ENCODE measurements at places on chromosomes 6 and 20.

GRCh38 chr20:32652739-32653526 is 20.8 kb downstream of the C20orf203 start:
- peak; percentile 54 for DNase-seq

GRCh38 chr6:98946879-98947410 is 801 bp downstream of the FBXL4 start:
- no peak for DNase-seq

GRCh38 chr6:155041741-155042279 is 46.7 kb downstream of the TIAM2 start:
- no peak for DNase-seq

- DNase-seq: peak; percentile 67
Measured at GRCh38 chr6:166906376-166907044, 49.8 kb downstream of the RNASET2 start.

- DNase-seq: no peak
Measured at GRCh38 chr6:107290491-107290890, 168.9 kb downstream of the PDSS2 start.

DNA sequence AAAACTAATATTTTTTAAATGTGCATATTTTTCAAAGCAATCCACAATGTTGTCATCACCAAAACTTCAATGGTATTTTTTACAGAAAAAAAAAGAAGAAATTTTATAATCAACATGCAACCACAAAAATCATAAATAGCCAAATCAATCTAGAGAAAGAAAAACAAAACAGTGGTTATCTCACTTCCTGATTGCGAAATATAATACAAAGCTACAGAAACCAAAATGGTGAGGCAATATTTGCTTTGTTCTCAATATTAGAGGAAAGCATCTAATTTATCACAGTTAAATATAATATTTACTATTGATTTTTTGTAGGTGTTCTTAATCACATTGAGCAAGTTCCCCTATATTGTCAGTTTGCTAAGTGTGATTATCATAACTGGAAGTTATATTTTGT is 720.7 kb upstream of the ADGRB3 start:
- DNase-seq: no peak

GRCh38 chr6:25050356-25050755 is 114.6 kb upstream of the RIPOR2 start:
- DNase-seq: no peak

GRCh38 chr6:44166591-44167184 is 8.1 kb downstream of the CAPN11 start:
- DNase-seq: no peak

GRCh38 chr20:38172408-38172807 is 7.3 kb upstream of the TGM2 start:
- no peak for DNase-seq

DNA sequence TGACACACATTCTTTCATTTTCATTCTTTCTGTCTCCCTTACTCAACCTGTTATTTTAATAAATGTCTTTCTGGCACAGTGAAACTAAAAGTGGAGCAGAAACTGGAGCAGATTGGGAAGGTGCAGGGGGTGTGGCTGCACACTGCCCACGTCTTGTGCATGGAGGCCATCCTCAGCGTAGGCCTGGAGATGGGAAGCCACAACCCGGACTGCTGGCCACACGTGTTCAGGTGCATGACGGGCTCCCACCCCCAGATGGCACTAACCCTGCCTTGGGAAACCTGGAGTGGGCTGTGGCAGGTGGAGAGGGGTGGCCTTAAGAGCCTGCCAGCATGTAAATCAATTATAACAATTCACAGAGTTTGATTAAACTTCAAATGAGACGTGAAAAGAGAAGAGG is 71.4 kb upstream of the PBOV1 start:
- no peak for DNase-seq

GRCh38 chr6:92510137-92510536 is 909.2 kb downstream of the EPHA7 start:
- no peak for DNase-seq

DNA sequence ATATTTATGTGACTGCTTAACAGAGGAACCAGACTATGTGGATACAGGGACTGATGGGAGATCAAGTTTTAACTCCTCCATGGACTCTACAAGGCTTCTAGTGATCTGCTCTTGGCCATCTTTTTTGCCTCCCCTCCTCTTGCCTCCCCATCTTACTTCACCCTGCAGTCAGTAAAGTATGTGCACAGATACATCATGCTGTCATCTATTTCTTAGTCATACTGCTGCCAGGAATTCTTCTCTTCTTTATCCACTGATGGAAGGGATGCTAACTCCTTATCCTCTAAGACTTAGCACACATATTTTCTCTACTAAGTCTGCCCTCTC is 27.6 kb upstream of the FAM83C start:
- no peak for DNase-seq

DNA sequence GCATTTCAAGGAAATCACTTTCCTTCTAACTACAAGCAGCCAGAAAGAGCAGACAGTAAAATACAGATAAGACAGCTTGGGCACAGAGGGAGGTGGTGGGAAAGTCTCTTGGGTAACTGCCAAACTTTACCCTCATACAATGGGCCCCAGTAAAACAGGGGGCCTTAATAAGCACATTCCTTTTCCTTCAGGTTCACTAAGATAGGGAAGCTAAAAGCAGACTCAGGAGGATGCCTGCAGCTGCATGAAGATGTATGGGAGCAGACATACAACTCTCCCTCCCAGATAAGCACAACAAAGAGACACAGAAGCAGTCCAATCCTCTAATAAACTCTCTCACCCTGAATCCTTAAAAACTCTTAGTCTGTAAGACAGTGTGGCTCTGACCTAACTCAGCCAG is 49.0 kb downstream of the SIM1 start:
- no peak for DNase-seq

GRCh38 chr6:144595266-144595665 is 310.1 kb downstream of the UTRN start:
- no peak for DNase-seq

- no peak for DNase-seq
Measured at GRCh38 chr6:120473804-120474203, 860.5 kb downstream of the TBC1D32 start.

GRCh38 chr6:42929821-42930360 is 611 bp downstream of the CNPY3 start:
- DNase-seq: no peak

GRCh38 chr6:30613251-30614043 is 3.6 kb downstream of the PPP1R10 start:
- DNase-seq: no peak

DNA sequence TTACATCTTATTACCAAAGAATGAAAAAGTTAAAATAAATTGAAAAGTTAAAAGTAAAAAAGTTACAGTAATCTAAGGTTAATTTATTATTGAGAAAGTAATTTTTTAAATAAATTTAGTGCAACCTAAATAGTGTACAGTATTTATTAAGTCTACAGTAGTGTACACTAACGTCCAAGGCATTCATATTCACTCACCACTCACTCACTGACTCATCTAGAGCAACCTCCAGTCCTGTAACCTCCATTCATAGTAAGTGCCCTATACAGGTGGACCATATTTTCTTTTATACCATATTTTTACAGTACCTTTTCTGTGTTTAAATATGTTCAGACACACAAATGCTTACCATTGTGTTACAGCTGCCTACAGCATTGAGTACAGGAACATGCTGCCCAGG is 624.7 kb upstream of the NOX3 start:
- DNase-seq: no peak

DNA sequence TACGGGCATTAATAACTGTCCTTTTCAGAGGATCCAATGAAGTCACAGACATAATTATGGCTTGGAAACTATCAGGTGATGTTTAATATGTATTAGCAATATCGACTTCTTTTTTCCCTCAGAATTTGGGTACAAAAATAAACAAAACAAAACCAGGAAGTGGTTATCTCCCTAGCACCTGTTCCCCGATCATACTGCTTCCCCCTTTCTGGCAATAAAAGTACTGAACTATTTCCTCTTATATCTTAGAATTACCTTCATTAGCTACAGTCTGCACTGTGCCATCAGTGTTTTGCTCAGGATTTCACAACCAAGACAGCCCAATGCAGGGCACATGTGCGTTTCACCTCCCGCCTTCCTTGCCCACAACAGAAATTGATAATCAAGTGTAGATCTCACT is 216.9 kb upstream of the BTBD3 start:
- DNase-seq: no peak

DNA sequence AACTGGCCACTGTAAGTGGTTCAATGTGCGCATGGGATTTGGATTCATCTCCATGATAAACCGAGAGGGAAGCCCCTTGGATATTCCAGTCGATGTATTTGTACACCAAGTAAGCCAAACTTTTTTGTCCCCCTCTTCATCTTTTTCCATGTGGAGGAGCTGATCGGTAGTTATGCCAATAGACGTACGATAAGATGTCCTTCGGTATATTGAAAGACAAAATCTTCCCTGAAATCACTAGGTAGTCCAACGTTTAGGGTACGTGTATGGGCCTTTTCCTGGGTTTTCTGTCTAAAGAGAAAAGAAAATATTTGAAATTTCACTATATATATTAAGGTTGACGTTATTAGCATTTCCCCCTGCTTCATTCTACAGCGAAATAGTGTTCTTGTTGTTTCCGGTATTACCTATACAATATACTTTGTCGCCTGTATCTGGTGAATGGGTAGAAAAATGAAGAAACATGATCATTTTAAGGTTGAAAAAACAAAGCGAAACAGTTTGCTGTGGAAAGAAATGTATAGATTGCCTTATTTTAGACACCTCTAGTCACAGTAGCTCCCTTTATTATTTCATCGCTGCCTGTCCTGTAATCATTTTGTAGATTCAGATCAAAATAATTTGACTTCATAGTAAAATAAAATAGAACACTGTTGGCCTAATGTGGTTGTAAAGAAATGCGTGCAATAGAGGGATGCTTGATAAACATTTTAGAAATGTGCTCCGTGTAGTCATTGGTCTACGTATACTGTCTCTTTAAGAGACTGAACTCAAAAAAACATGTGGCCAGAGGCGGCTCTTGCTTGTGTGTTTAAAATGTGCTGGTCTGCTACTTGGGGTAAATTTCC is 1.5 kb downstream of the LIN28B start:
- no peak for DNase-seq

DNA sequence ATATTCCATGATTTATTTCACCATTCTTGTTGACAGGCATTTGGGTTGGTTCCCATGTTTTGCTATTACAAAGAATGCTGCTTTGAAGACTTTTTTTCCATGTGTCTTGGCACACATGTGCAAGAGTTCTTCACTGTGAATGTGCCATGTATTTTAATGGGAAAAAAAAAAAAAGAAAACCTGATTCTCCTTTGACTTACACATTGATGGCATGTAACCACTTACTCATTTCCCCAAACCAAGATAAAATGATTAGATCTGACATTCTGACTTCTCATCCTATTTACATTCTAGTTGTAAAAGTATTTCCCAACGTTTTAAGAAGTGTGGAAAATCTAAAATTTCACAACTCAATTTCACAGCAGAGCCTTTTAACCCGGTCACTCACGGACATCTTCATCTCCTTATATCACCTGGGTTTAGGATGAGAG is 4.4 kb downstream of the CAP2 start:
- DNase-seq: no peak

DNA sequence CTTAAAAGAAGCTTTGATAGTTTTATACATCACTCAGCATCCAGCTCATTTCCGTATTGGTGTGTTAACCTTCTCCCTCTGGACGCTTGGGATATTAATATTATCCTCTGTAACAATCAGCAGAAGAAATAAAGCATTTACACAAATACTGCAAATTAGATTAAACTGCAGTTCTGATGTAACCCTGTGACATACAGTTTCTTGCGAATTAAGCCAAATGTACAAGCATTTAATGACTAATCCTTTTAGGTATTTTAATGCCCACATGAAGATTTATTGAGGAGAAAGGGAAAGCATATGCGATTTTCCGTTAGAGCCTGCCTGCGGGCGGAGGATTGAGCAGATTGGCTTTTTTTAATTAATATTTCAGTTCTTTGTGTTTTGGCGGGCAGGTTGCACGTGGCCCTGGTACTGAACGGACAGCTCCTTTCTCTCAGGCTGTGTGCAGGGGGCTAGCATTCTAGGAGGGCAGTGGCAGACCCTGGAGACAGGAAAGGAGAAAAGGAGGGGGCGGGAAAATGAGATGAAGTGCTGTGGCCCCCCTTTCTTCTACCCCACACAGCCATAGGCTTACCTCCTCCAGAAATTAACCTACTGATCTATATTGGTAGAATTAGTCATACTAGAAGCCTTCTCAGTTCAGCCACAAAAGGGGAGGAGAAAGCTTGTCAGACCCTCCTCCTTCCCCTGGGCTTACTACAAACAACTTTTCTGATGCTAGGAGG is 14.1 kb upstream of the TFAP2D start:
- DNase-seq: no peak

GRCh38 chr20:51958099-51959065 is 156.1 kb upstream of the SALL4 start:
- no peak for DNase-seq

GRCh38 chr6:116631379-116631990 is 15.2 kb downstream of the RSPH4A start:
- no peak for DNase-seq

DNA sequence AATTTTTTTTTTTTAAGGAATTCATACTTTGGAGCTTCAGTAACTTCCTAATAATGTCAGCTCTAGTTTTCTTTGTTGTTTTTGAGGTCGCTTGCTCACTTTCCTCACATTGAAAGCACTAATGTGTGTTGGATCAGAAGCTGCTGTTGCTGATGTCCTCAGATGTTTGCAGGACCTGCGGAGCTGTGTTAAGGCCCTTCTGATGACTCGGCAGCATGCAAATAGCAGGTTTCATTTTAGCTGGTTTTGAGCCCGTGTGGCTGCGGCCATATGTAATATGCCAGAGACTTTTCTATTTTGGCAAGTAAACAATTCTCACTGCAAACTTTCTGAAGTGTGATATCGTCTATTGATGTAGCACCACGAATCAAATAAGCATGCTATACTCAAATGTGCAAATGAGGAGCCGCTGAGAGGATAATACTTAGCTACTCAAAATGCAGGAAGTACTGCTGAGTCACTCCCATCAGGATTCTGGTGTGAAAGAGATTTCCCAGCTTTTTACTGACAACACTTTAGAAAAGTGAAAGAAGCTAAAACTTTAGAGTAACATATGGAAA is 187.8 kb downstream of the SASH1 start:
- no peak for DNase-seq

- no peak for DNase-seq
Measured at GRCh38 chr6:71468841-71469700, 180.5 kb downstream of the OGFRL1 start.

DNA sequence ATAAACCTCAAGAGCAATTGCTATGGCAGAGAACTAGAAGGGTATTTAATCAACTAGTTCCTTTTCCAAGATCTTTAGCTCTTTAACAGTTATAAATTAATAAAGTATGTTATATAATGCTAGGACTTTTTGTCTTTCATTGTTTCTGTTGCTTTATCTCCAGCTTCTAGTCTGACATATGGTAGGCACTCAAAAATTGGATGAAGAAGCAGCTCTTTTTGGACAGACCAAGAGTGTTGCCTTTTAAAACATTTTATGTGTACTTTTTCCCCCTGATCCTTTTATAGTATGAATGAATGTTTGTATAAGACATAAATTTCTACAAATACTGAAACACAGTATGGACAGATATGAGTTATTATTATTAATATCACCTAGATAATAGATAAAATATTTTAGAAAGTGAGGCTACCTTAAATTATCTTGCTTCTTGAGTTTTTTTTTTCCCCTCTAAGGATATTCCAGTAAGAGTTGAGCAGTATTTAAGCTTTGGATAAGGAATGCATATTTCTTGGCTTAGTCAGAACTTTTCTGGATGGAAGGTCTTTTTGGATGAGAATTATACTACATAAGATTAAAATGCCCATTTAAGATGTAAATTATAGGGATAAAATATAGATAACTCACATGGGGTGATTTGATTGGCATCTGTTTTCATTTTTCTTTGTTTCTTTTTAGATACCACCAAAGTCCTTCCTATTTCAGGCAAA is 16.6 kb downstream of the LAMA2 start:
- DNase-seq: no peak
